M059J (cell line): ENCODE measurements at places on chromosomes 2 and 18. TPM values are rescaled to one million over a fixed set of nuclear protein-coding genes. Genes with fewer than 3 reads are reported as not detected.

SRD5A2 gene
- not detected in 2 replicates for total RNA-seq

GPR17 gene
- total RNA-seq, result 0.07 TPM in 1 of 2 replicates, not detected in the other

EGR4 gene
- total RNA-seq, result not detected in 2 replicates

SERPINB11 gene
- not detected in 2 replicates for total RNA-seq

POMC gene
- total RNA-seq, result not detected in 2 replicates
